ENCODE measurements at places on chromosomes 2 and 18.

DNA sequence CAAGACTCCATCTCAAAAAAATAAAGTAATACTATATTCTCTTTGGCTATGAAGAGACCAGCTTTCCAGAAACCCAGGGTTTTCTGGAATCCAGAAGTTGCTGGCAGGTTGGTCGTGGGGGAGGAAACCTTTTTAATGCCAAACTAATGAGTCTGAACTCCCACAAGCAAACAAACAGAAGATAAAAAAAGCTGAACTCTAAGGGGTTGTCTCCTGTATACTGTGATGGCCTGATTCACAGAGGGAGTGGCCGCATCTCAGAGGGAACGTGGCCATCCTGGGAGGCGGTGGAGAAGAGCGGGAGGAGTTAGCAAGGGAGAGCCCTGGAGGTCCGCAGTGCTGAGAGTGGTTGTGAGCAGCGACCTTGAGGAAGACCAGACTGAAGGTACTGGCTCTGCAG lies 36.1 kb downstream of the LIMS1 start:
- DNase-seq = no peak

- no peak for DNase-seq
Observed at GRCh38 chr2:72349016-72349415, 201.4 kb upstream of the CYP26B1 start.

GRCh38 chr2:235690809-235691450 lies 197.1 kb downstream of the AGAP1 start:
- DNase-seq = no peak

DNA sequence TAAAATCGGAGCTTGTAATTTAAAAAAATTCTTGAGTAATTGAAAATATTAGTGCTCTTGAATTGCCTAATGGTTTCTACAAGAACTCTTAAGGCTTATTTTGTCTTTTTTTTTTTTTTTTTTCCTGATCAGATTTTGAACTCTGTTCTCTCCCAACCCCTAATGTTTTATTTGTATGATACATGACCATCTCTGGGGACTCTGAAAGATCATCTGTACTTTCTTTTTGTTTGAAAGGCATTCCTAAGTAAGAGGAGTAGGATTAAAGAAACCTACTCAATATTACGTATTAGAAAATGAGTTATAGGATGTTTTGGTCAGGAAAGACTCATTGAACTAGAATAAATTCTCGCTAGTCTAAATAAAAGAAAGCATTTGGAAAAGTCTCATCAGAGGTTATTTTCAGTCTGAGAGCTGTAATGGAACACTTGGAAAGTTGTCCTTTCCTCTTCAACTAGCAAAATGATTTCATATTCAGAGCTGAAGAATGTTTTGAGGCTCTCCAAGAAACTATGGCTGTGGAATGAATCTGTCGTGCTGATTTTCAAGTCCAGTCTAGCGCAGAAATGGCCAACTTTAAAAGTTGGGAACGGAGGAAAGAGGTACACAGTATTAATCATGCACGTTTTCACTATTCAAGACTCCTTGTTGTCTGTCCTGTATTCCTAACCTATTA lies 182.7 kb downstream of the PRPF40A start:
- DNase-seq = no peak

DNA sequence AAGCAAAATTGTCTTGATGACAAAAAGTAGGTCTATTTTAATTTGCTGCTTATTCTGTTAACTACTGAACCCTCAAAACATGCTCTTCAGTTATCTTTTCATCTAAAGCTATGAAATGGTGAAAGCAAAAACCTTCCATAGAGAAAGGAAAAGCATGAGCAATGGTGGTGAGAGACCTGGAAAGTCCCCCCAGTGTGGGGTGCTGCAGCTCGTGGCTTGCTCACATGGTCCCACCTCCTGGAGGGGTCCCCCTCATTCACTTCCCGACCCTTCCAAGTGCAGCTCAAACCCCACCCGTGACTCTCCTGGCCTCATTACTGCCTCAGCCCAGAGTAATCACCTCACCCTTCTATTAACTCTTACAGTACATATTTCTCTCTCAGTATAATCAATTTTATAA lies 301.8 kb upstream of the HNRNPA3 start:
- DNase-seq = no peak

DNA sequence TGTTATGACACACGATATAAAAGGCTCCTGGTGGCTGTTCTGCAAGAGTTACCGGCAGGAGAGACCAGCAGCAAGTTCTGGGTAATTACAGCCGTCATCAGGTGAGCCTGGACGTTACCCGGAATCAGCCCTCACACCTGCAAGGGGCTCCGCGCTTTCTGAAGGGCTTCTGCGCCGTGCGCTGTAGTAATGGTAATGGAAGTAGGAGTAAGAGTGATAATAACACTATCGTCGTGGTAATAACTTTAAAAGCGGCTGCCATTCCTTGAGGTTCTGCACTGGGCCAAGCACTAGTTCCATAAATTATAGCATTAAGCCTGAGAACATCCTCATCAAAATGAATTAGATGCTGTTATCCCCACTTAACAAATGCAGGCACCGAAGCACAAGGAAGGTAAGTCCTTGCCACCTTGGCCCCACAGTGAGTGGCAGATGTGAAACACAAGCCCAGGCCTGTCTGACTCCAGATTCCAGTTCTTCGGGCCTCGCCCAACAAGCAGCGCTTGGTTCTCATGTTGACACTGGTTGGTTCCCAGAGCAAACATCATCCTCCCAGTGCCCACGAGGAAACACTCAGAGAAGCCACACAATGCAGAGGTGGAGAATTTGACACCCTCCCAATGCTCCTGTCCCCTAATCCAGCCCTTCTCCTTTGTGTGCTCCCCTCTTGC lies 205.2 kb downstream of the EIPR1 start:
- DNase-seq = no peak

DNA sequence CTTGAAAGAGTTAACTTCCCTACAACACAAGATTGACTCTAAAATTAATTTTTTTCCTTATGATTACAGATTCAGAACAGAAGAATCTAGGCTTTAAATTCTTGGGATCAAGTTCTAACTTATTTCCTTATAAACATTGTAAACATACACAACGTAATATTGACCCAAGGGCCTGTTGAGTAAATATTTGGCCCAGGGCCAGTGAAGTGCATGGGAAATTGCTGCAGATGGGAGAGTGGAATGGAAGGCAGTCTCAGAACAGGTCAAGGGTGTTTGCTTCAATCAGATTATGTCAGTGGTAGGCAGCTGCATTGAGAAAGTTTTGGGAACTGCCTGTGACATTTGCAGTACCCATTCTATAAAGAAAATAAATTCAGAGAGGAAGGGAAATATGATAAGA lies 137.6 kb downstream of the MYO1B start:
- DNase-seq = no peak
